Activated naive CD4-positive, alpha-beta T cell treated with Interleukin-2 at 50 U/mL for 16 hours (primary cell): ENCODE measurements at places on chromosomes 3 and 15.

DNA sequence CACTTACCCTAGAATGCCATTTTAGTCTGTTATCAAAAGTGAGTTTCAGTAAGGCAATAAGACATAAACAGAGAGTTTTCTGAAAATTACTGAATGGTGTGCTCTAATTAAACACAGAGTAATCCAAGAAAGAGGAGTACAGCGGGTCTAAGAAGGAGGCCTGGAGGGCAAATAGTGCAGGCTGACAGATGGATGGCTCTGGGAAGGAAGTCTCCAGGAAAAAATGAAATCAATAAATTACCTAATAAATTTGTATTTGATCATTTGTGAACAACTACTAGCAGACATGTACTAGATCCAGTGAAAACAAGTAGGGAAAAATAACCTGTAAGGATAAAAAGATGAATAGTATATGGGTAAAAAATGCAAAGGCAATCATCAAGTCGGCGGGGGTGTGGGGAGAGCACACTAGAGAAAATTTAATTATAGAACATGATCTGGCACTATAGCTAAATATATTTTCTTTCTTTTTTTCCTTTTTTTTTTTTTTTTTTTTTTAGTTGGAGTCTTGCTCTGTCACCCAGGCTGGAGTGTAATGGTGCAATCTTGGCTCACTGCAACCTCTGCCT is 22.6 kb upstream of the GPD1L start:
- DNase-seq: no peak

GRCh38 chr3:140219923-140220452 is 285.0 kb downstream of the CLSTN2 start:
- no peak for DNase-seq

DNA sequence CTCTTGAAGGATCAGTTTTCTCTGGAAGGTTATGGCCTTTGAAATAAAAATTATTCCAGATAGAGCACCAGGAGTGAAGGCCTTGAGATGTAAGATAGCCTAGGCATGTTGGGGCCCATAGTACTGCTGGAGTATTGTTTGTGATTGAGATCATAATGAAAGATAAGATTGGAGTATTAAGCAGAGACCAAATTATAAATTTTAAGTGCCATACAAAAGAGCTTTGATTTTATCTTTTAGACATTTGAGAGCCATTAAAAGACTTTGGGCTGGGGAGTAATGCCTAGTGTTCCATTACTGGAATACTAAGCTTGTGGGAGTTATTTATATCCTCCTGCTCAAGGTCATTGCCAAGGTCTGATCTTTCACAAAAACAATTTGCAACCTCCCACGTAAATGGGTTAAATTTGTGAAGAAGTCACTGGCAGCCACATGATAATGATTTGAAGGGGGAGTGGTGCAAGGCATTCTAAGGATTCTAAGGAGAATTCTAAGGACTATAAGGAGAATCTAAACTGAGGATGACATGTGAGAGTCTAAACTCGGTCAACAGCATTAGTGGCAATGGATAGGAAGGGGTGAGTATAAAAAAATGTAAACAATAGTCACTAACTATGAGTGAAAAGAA is 12.8 kb downstream of the ELL3 start:
- no peak for DNase-seq

DNA sequence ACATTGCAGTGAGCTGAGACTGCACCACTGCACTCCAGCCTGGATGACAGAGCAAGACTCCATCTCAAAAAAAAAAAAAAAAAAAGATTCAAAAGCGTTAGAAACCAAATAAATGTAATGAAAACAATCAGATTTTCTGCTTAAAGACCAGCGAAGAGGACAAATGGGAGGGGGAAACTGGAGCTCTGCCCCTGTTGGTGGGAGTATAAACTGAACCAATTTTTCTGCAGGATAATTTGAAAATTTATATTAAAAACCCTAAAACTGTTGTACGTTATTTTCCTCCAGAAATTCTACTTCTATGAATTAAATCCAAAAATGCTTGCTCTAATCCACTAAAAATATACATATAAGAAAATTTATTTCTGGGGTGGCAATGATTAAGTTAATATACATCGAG is 25.3 kb upstream of the ZSCAN2 start:
- DNase-seq: no peak

DNA sequence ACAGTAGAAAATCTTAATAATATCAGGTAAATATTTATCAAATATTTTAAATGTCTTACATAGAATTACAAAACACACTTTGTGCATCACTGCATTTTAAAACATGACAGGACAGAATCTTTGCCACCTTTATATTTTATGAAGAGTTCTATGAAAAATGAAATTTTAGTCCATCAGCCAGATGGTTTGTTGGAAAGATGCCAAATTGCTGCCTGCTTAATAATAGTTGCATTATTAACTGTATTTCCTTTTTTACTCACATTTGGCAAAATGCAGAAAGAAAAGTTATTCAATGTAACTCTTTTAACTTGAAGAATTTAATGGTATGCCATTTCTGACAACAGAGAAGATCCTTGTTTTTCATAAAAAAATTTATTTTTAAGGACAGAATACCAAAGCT is 1271.6 kb downstream of the NSUN3 start:
- DNase-seq: no peak
